ENCODE measurements at places on chromosomes 2 and 18. TPM values are rescaled to one million over a fixed set of nuclear protein-coding genes. Genes with fewer than 3 reads are reported as not detected.

GRCh38 chr2:236075802-236076201 is 92.4 kb downstream of the GBX2 start:
- no peak for DNase-seq

Gene RFX8
- not detected for total RNA-seq

- no peak for DNase-seq
These were observed 1001.2 kb downstream of the DPP10 start for GRCh38 chr2:115443539-115444185.

DNA sequence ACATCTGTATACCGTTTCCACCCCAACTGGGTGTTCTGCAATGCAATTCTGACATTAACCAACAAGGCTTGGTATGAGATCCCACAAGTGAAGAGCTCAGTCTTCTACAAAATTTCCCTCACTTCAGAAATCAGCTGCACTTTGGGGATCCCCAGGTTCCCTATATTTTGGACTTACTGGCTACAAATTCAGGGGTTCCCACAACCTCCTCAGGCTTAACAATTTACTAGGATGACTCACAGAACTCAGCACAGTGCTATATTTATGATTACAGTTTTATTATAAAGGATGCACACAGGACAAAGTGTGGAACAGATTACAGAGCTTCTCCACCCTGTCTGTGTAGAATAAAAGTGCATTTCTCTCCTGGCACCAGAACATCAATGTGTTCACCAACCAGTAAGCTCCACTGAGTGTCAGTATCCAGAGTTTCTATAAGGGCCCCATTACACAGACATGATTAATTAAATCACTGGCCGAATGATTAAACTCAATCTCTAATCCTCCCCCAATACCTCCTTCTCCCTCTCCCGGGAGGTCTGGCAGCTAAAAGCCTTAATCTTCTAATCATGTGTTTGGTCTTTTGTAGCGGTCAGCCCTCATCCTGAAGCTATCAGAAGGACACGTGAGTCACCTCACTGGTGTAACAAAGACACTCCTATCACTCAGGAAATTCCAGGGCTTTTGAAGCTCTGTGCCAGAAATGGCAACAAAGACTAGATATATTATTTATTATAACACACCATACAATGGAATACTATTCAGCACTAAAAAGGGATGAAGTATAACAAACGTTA is 84.6 kb downstream of the SLC66A3 start:
- no peak for DNase-seq

Gene KCNF1
- total RNA-seq, result not detected

DNA sequence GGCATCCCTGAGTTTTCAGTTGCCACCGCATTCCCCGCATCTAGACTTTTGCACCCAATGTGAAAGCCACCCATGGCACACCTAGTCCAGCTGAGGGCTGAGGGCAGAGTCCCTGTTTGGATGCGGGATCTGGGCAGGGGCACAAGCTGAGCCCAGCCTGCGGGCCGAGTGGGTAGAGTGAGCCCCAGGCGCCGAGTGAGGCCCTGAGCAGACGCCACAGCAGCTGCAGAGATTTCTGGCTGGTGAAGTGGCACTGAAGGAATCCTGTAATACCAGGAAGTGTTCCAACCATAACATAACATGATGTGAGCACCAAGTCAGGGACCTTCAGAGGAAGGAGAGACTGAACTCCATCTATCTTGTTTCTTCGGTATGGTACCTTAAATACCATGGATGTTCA is 27.7 kb upstream of the FRZB start:
- no peak for DNase-seq
